ENCODE measurements at places on chromosomes 1 and 21.

DNA sequence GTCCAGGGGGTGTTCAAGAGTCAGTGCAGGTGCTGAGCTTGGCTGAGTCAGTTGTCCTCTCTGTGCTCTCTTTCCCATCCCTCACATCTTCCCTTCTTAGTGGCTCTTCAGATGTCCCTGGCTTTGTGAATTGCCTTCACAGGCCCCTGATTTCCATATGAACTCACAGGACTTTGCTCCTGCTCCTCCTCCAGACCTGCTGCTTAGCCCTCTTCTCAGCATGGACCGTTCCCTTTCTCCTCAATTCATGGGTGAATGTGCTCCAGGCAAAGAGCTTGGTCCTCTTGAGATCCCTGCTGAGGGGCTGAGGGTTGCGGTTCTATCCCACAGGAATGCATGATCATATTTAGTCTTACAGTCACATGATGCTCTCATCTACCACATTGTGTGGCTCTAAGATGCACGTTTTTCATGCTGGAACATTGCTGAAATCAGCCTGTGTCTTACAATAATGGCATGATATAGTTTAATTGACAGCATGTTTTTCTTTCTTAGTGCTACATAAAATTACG is 30.5 kb downstream of the CACNA1E start:
- DNase-seq: no peak

DNA sequence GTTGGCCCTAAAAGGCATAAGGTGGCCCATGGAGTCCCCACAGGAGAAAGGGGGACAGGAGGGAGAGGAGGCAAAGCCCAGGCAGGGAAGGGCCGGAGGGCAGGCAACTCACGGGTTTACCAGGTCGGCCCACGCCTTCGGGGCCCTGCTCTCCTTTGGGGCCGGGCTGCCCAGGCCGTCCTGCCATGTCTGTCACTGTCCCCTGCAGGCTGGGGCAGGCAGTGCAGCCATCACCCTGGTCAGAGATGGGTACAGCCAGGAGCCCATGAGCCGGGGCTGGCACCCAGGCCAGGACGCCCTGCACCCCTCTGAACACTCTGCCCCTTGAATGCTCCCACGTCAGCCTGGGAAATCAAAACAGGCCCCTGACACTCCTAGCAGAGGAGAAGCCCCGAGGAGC is 19.8 kb downstream of the COL16A1 start:
- no peak for DNase-seq

DNA sequence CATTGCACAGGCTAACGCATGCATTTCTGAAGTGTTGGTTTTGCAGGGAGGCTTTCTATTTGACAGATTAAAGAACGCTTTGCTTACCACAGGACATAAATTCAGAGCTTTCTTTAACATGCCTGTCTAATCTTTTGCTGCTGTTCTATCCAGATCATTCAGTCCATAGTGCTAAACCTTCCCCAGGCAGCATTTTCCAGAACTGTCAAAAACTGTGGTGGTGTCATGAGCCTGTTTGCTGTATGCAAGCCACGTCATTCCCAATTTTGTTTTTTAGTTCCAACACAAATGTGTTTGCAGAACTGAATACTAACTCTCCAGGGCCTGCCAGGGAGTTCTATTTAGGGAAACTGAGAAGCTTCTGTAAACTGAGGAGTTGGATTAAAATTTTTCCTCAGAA is 390.5 kb upstream of the LYPLAL1 start:
- DNase-seq: no peak

GRCh38 chr1:63968663-63969440 is 195.0 kb downstream of the ROR1 start:
- DNase-seq: no peak

DNA sequence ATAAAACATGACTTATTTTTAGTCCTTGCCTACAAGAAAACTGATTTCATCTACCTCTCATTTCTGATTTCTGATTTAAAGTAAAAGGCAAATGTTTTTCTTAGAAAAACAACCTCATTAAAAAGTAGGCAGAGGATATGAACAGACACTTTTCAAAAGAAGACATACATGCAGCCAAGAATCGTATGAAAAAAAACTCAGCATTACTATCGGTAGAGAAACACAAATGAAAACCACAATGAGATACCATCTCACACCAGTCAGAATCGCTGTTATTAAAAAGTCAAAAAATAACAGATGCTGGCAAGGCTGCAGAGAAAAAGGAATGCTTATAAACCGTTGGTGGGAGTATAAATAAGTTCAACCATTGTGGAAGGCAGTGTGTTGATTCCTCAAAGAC is 16.2 kb downstream of the ODR4 start:
- no peak for DNase-seq

- no peak for DNase-seq
Measured at GRCh38 chr1:23529146-23530086, 1.6 kb downstream of the E2F2 start.

GRCh38 chr1:151058692-151059091 is 730 bp downstream of the CDC42SE1 start:
- peak; percentile 32 for DNase-seq

GRCh38 chr1:171421413-171422020 is 63.8 kb upstream of the PRRC2C start:
- DNase-seq: no peak

DNA sequence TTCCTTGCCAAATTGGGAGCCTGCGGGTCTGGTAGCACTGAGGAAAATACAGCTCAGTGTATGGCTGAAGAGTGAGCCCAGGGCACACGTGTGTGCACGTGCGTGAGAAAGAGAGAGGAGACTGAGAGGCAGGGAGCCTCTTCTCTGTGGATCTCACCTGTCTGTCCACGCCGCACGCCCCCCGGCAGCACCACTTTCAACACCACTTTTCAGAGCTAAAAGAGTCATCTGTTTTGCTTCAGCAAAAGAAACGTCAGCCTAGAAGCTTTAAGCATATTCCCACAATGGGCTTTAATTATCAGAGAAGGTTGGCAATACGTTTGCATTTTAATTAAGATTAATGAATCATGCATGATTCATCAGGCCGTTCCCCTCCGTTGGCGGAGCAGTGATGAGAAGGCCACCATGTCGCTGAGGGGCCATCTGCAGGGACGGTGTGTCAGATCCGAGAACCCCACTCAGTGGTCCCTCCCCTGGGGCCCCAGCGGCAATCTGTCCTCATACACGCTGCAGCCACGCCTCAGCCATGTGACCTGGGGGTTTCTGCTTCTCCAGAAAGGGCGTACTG is 56.8 kb downstream of the SIK1 start:
- DNase-seq: no peak

DNA sequence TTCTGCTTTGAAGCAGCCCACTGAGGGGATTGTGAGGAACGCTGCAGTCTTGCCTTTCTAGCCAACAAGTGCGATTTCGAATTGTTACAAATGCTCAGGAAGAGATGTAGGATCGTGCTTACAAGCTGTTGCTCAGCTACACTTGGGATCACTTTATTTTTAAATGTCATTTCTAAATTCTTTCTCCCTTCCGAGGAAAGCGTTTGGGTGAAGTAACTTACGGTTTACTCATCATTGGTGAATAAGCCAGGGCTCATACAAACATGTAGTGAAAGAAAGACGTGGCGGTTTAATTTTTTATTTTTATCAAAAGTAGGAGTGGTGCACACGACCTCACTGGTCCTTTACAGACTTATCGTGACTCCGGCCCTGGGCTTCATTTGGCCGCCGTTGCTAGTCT is 386.6 kb downstream of the KIF26B start:
- no peak for DNase-seq

- no peak for DNase-seq
Measured at GRCh38 chr1:238962941-238963340, 423.4 kb upstream of the CHRM3 start.

DNA sequence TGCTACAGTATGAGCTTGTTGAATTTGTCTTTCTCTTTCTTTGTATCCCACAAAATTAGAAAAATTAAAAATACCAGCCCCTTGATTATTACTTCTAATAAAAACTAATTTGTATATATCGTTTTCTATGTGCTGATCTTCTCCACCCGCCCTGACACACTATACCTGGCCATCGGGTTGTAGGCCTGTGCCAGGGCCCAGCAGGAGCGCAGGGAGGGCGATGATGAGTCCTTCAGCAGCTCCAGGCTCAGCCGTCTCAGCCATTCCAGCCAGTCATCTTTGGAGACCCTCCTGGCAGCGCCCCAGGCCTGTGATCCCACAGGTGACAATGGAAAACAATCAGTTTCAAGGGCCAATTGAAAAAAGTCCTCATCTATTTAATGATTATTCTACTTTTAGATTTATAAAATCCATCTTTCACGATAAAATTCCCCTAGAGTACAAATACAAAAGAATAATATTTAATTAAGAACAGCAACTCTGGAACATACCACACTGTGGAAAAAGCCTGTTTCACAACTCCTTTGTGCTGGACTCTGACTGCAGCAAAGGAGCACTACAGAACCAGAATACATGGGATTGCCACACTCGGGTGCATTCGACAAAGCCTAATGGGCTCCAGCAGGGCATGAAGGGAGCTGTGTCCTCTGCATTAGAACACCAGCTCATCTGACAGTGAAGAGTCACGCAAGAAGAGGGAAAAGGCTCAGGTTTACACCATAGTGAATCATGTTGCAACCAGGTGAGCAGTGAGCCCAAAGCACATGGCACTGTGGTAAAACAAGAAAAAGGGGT is 15.4 kb downstream of the ANGPTL7 start:
- no peak for DNase-seq

DNA sequence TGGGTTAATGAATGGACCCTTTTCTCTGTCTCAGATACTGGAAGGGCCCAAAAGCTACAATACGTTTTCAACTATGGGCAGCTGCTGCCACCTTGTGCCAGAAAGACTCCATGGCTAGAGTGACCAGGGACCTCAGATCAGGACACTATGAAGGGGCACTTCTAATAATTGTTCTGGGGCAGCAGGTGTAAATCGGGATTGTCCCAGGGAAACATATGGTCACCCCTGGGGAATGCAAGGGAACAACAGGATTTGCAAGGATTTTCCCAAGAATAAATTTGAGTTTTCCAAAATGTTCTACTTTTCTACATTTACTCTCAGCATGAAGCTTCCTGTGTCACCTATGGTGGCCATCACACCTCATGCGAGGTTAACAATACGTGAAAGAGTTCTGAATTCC is 12.0 kb upstream of the FCAMR start:
- no peak for DNase-seq

GRCh38 chr1:17904290-17904689 is 149.2 kb downstream of the ACTL8 start:
- DNase-seq: no peak

- DNase-seq: no peak
Measured at GRCh38 chr1:16147156-16147926, 8.5 kb downstream of the EPHA2 start.

DNA sequence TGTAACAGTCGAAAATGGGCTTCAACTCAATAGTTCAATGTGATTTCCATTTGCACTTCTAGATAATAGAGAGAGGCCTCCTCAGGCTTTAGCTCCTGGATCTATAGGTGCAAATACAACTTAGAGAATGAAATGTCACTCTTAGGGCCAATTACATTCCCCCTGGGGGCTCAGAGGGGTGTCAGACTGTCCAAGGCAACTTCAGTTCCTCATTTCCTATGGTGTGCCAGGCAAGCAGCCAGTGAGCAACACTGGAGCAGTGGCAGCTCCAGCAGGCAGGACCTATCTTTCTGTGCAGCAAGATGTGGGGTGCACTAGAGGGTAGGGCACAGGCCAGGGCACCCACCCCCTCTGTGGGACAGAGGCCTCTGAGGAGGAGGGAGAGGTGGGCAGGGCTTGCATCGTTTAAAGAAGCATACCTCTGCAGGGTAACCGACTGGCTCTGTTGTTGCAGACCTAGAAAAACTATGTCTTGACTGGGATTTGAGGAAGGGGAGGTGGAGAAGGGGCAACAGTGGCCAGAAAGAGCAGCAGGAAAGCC is 97.3 kb downstream of the SUSD4 start:
- DNase-seq: no peak

DNA sequence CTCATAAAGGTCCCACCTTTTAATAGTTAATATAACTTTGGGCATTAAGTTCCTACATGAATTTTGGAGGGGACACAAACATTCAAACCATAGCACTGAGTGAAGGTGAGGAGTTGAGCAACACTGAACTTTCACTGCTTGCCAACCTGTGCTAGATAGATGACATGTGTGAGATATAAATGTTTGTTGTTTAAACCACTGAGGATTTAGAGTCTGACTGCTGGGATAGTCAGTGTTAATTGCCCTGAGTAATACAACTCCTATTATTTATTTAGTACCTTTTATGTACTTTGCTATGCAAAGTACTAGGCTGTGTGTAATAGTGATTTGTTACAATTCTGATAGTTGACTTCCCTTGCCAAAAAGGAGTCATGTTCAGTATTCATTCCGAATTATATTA is 32.4 kb upstream of the SLC16A1 start:
- DNase-seq: no peak

DNA sequence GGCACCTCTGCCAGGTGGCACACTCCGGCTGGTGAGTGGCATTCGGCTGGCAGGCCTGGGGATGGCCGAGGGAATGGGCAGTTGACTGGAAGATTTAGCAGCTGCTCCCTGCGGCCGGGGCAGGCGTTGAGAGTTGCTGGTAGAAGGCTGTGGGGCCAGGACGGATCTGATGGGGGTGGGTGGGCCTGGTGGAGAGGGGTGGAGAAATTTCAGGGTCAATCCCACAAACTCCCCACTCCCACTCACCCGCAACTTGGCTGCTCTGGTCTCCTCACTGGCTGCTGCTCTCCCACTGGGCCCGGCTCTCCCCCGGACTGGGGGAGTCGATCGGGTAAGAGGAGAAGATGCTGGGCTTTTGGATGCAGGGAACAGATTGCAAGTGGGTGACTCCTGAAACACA is 2.1 kb downstream of the PSRC1 start:
- no peak for DNase-seq
